ENCODE measurements at places on chromosomes 1 and 21.

GRCh38 chr1:208534599-208534897, 290.4 kb upstream of the PLXNA2 start:
- no peak for DNase-seq

- DNase-seq = peak; percentile 54
Measured at GRCh38 chr1:1788646-1789431, 10.6 kb upstream of the NADK start.

GRCh38 chr1:28905921-28906666, 8.3 kb upstream of the EPB41 start:
- no peak for DNase-seq

DNA sequence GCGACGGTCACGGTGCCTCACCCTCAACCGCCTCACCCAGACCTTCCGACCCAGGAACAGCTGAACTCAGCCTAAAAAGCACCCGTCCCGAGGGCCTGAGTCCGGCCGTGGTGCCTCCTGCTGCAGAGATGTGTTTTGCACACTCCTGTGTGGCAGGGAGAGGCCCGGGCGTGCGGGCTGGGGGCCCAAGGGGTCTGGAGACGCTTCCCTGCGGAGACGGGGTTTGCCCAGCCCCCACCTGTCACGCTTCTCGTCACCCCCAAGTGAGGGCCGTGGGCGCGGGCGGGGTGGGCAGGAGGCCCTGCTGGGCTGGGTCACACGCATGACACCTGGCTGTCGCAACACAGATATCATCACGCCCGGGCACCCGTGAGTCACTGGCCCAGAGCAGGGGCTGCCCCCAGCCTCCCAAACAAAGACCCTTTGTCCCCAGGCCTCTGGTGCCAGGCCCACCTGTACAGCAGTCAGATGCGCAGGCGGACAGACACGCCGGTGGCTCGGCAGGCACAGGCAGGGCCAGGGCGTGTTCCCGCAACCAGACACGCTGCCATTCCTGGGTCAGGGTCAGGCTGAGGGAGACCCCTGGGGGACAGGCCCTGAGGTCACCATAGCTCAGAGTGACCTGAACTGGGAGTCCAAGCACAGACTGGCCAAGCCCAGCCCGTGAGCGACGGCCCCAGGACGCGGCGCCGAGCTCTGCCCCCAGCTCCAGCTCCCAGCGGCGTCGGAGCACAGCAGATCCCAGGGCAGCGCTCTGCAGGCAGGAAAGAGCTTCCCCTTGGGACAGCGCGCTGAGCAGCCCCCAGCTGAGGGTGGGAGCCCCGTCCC, 6.1 kb downstream of the B3GALT6 start:
- DNase-seq = no peak

GRCh38 chr1:23980728-23981070, 572 bp upstream of the SRSF10 start:
- DNase-seq = peak; percentile 58

Data from ecto neural progenitor cell (in vitro differentiated cells).